ENCODE measurements at places on chromosomes 11 and 22.

GRCh38 chr11:73143126-73143838, 1.2 kb upstream of the FCHSD2 start:
- H3K4me3 ChIP-seq: peak overlapping the region; percentile 94
- peaks cover 35% of the 10 kb centered on the region for H3K4me1 ChIP-seq
- no peak for DNase-seq
- no peaks in the 10 kb centered on the region for H3K27me3 ChIP-seq

DNA sequence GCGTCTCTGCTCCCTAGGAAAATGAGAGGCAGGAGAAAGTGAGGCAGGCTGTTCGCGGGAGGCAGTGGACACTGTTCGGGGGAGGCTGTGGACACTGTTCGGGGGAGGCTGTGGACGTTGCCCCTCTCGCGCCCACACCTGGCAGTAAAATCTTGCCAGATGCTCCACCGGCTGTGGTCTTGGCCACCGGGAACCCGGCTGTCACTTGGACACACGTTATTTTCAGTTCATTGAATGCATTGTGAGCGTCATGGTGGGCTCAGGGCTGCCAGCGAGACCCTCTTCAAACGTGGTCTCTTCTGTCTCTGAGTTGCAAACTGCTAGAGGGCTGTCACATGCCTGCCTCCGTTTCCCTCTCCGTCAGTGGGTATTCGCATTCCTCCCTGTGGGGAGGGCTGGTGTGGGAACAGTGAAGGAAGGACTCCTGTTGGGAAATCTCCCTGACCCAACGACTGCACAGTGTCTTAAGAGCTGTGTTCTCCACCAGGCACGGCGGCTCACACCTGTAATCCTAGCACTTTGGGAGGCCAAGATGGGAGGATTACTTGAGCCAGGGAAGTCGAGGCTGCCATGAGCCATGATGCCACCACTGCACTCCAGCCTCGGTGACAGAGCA, 1.4 kb downstream of the PRR5 start:
- no peak overlapping the region for H3K27ac ChIP-seq
- H3K27me3 ChIP-seq: no peaks in the 10 kb centered on the region
- no peaks in the 10 kb centered on the region for H3K36me3 ChIP-seq
- peak overlapping the region; percentile 75 for H3K4me3 ChIP-seq
- DNase-seq: no peak

- no peak overlapping the region for H3K4me3 ChIP-seq
- H3K36me3 ChIP-seq: no peaks in the 10 kb centered on the region
- H3K27me3 ChIP-seq: no peaks in the 10 kb centered on the region
- H3K4me1 ChIP-seq: peaks cover 9% of the 10 kb centered on the region
- DNase-seq: no peak
Observed at GRCh38 chr11:27239305-27239942, 123.6 kb downstream of the CCDC34 start.

DNA sequence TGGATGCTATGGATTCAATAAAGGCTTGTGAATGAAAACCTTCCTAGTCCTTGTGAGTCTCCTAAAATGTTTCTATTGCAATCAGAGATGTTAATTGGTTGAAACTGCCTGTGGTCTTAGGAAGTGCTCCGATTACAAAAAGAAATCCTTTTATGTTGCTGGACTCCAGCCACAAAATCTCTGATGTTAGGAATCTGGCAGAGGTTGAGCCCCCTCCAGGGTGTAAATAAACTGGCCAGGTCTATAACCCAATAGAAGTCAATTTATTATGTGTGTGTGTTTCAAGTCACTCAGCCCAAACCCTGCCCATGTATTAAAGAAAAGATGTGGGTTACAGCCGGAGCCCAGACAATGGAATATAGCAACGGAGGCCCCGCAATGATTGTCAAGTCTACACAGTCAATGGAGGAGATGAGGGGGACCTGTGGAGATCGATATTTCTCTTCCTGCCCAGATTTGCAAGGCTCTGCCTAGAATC, 218.1 kb upstream of the SORL1-AS1 start:
- DNase-seq: no peak
- H3K36me3 ChIP-seq: no peaks in the 10 kb centered on the region
- peaks cover 4% of the 10 kb centered on the region for H3K27me3 ChIP-seq
- no peak overlapping the region for H3K4me3 ChIP-seq

GRCh38 chr11:94127638-94128037, 1.0 kb upstream of the PANX1 start:
- no peak overlapping the region for H3K27ac ChIP-seq
- peak overlapping the region; percentile 62 for H3K4me3 ChIP-seq
- no peaks in the 10 kb centered on the region for H3K27me3 ChIP-seq
- DNase-seq: no peak
- H3K4me1 ChIP-seq: peaks cover 41% of the 10 kb centered on the region

GRCh38 chr22:20904008-20904979, 12.9 kb upstream of the CRKL start:
- H3K27ac ChIP-seq: peak overlapping the region; percentile 44
- DNase-seq: no peak
- no peaks in the 10 kb centered on the region for H3K27me3 ChIP-seq
- H3K36me3 ChIP-seq: no peaks in the 10 kb centered on the region
- H3K4me1 ChIP-seq: peaks cover 11% of the 10 kb centered on the region

DNA sequence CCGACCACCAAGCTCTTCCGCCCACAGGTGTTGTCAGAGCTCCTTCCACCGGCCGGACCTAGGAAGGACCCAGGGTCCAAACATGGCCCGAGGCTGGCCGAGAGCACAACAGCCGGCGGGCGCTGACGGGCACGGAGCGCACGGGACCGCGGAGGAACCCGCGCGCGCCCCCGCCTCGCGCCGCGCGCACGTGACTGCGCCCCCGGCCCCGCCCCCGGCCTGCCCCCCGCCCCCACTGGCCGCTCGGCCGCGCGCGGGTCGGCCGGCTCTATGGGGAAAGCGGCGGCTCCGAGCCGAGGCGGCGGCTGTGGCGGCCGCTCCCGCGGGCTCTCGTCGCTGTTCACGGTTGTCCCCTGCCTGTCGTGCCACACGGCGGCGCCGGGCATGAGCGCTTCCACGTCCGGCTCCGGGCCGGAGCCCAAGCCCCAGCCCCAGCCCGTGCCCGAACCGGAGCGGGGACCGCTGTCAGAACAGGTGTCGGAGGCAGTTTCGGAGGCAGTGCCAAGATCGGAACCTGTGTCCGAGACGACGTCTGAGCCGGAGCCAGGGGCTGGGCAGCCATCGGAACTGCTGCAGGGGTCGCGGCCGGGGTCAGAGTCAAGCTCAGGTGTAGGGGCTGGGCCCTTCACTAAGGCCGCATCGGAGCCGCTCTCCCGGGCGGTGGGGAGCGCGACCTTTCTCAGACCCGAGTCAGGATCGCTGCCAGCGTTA, at the start of gene OSBP2:
Gene OSBP2 (plus strand): TSS at position 235 of the 711 bp plus-strand sequence. CDS start 36 bp downstream, at position 271.
- H3K27ac ChIP-seq: peak within 1 kb of the TSS; percentile 37
- H3K4me3 ChIP-seq: peak within 1 kb of the TSS; percentile 69
- peaks cover 15% of the 10 kb centered on the region for H3K4me1 ChIP-seq
- H3K27me3 ChIP-seq: no peaks in the 10 kb centered on the region

- no peak for DNase-seq
- no peak overlapping the region for H3K4me3 ChIP-seq
- no peaks in the 10 kb centered on the region for H3K4me1 ChIP-seq
- H3K27me3 ChIP-seq: no peaks in the 10 kb centered on the region
- no peak overlapping the region for H3K27ac ChIP-seq
Observed at GRCh38 chr11:83480251-83480650, 194.1 kb upstream of the CCDC90B start.

DNA sequence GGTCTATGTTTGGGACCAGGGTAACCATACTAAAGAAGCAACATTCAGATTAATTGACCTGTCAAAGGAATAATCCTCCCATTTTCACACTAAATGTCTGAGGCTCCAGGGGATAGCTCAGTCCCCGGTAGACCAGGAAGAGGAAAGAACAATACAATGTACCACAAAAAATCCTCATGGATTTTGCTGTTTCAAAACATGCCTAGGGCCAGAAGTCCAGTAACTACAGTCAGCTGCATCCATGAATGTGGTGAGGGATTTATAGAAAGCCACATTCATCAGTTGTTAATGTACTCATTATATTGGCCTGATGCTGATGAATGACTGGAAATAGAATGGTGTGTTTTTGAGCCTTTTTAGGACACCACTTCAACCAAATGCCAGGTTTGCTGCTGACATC, 6.9 kb upstream of the ETS1 start:
- no peak for DNase-seq
- no peak overlapping the region for H3K27ac ChIP-seq
- H3K27me3 ChIP-seq: peaks cover 3% of the 10 kb centered on the region
- peaks cover 4% of the 10 kb centered on the region for H3K4me1 ChIP-seq
- H3K36me3 ChIP-seq: no peaks in the 10 kb centered on the region
- H3K4me3 ChIP-seq: no peak overlapping the region

DNA sequence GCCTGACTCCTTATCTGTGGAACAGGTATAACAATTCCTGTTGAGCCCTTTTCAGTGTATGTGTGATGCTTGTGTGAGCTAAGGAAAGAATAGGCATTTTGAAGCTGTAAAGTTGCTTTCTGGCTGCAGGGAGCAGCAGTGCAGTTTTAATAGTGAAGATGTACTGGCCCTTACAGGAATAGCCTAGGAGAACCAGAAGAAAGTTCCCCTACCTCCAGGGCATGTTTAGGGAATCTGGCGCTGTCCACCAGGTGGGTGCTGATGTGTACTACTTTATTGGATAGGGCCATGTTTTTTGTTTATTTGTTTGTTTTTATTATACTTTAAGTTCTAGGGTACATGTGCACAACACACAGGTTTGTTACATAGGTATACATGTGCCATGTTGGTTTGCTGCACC, 11.5 kb downstream of the BMAL1 start:
- H3K27ac ChIP-seq: no peak overlapping the region
- no peaks in the 10 kb centered on the region for H3K27me3 ChIP-seq
- no peak for DNase-seq
- H3K36me3 ChIP-seq: no peaks in the 10 kb centered on the region

GRCh38 chr11:78312712-78313111, 104.9 kb downstream of the GAB2 start:
- no peak for DNase-seq
- H3K27ac ChIP-seq: peak overlapping the region; percentile 5
- H3K4me3 ChIP-seq: no peak overlapping the region
- no peaks in the 10 kb centered on the region for H3K27me3 ChIP-seq

DNA sequence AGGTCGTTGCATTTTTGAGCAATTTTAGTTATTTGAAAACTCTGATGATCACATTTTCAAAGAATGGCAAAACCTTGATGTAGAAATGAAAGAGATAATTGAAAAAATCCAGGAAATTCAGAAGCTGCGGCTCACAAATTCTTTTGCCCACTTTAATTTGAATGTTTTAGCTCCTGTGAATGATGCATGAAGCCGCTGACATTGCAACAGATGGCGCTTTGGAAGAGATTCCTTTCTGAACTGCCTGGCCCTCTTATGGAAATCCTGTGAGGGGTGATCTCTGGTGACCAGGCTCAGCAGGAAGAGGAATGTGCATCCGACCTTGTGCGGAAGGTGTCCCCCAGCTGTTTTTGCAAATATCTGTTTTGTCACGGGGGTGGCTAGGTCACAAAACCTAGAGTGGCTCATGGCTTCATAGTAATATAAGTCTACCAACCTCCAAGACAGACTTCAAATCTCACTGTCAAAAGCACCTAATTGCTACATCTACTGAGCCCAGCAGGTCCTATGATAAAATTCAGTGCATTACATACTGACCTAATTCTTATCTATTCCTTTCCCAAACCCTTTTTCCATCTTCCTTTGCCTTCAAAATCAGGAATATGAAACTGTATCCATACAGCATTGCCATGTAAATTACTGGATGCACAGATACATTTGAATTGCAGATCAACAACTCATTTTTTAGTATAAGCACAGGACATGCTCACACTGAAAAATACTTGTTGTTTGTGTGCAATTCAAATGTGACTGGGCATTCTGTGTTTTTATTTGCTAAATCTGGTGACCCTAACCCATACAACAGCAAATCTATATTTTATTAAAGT, 412.7 kb downstream of the ETS1 start:
- no peaks in the 10 kb centered on the region for H3K36me3 ChIP-seq
- H3K4me1 ChIP-seq: peaks cover 4% of the 10 kb centered on the region
- H3K27ac ChIP-seq: no peak overlapping the region

GRCh38 chr22:44369916-44370801, 57.4 kb upstream of the SHISAL1 start:
- peaks cover 3% of the 10 kb centered on the region for H3K27me3 ChIP-seq
- H3K4me1 ChIP-seq: no peaks in the 10 kb centered on the region
- DNase-seq: no peak
- H3K36me3 ChIP-seq: no peaks in the 10 kb centered on the region
- H3K27ac ChIP-seq: no peak overlapping the region

GRCh38 chr11:66857234-66857926, 516 bp downstream of the LRFN4 start:
- no peaks in the 10 kb centered on the region for H3K27me3 ChIP-seq
- H3K36me3 ChIP-seq: peaks cover 23% of the 10 kb centered on the region
- peak overlapping the region; percentile 77 for H3K4me3 ChIP-seq
- peak overlapping the region; percentile 91 for H3K27ac ChIP-seq

All from suprapubic skin (tissue), 4 donors.